Stimulated activated CD4-positive, alpha-beta T cell treated with anti-CD3 and anti-CD28 coated beads, TNF-alpha, amount 100 ng/mL, for 48 hours (primary cell): ENCODE measurements at places on chromosomes 3 and 15.

- DNase-seq: no peak
These were observed 549 bp downstream of the C3orf18 start for GRCh38 chr3:50567011-50567385.

DNA sequence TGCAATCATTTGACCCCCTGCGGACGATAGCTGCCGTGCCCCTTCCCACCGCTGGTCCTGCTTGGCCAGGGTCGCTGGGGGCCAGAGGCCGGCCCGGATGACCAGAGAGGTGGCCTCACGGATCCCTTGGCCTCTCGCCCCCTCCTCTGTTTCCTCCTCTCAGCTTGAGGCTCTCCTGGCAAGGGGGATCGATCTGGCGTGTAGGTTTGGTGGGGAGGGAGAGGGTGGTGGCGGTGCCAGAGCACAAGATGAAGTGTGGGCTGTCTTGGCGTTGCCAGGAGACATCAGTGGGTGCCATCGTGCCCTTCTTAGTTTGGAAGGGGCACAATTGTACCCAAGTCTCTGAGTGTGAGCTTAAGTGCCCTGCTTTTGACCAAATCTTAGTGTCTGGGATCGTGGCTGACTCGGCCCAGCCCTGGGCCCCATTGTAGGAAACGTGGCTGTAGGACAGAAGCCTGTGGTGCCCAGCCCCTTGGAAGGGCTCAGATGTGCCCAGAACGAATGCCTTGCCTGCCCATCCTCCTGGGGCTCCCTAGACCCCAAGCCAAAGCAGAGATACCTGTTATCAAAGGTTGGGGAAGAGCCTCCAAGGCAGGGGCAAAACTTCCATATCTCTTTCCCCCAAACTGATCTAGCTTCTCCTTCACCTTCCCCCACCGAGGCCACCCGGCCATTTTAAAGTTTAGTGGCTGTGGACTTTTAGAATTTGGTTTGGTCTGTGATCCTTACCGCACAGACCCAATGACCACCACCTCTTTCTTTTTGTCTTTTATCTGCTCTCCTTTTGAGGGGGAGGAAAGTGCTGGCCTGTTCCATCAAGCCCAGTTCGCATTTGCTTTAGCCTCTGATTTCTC lies 14.4 kb downstream of the NR2F2 start:
- no peak for DNase-seq

DNA sequence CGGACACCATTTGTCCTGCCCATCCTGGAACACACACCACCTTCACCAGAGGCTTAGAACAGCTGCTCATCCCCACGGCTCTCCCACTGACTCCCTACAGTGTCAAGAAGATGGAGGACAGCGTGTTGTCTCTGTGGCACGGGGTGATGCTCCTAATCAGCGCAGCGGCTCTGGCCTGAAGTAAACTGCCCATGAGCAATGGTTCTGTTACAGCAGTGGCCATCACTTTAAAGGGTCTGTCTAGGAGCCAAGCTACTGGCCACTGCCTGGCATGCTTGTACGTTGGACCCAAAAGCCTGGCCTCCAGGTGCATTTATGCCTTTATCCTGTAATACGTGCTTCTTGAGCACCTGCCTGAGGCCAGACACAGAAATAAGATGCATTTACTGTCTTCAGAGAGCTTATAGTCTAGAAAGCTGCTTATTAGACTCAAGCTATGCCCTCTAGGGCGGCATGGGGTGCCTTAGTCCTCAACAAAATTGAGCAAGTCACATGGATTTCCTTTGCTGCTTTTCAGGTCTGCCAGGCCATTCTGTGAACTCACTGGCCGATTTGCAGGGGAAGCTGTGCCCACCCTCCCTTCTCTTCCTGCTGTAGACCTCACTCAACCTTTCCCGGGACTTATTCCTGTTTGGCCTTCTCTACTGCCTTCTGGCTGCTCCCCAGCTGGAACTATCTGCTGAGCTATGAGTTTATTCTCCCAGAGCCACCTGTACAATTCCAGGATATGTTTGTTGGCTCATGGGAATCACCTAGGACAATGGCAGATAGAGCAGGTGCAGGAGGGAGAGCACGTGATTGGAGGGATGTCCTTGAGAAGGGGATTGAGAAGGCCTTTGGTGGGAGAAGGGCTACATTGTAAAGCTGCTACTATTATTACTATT lies 51.9 kb downstream of the STARD5 start:
- no peak for DNase-seq

GRCh38 chr3:134189849-134190248 lies 60.8 kb downstream of the RYK start:
- no peak for DNase-seq

- no peak for DNase-seq
These were observed 24.0 kb downstream of the LNP1 start for GRCh38 chr3:100425316-100425715.

GRCh38 chr15:62454567-62455172 lies 289.6 kb upstream of the C2CD4B start:
- DNase-seq: no peak

- no peak for DNase-seq
These were observed 156.3 kb downstream of the KBTBD8 start for GRCh38 chr3:67154429-67154828.

- no peak for DNase-seq
These were observed 44.7 kb downstream of the SUCLG2 start for GRCh38 chr3:67609709-67610108.

DNA sequence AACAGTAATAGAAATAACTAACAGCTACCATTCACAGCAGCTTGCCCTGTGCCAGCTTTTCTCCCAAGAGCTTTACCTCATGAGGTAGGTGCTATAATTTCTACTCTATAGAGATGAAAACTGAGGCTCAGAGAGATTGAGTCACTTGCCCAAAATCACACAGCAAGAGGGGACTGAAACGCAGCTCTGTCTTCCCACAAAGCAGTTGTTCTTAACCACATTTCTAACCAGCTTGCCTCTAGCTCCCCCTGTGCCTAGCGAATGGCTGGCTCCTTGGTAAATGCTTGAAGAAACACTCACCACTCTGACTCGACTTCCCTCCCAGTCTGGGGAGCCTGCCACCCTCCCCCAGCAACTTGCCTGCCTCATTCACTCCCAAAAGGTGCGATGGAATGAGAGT lies 15.6 kb upstream of the TMEM40 start:
- no peak for DNase-seq

DNA sequence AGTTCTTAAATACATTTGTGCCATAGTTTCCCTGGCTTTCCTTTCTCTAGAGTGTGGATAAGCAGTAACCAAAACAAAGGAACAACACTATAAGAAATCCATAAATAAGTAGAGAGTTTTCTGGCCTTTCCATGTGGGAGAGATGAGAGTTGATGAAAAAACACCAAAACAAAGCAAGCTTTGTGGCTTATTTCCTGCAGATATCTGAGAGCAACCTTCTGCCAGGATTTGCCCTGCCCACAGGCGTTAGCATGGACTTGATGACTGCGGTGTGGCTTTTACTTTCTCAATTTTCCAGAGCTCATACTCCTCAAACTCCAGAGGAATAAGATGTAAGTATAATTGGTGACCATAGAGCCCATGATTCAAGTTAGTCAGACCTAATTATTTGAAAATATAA lies 194.9 kb downstream of the RAP2B start:
- no peak for DNase-seq

GRCh38 chr3:101379658-101380376 lies 59.4 kb upstream of the IMPG2 start:
- DNase-seq: no peak

DNA sequence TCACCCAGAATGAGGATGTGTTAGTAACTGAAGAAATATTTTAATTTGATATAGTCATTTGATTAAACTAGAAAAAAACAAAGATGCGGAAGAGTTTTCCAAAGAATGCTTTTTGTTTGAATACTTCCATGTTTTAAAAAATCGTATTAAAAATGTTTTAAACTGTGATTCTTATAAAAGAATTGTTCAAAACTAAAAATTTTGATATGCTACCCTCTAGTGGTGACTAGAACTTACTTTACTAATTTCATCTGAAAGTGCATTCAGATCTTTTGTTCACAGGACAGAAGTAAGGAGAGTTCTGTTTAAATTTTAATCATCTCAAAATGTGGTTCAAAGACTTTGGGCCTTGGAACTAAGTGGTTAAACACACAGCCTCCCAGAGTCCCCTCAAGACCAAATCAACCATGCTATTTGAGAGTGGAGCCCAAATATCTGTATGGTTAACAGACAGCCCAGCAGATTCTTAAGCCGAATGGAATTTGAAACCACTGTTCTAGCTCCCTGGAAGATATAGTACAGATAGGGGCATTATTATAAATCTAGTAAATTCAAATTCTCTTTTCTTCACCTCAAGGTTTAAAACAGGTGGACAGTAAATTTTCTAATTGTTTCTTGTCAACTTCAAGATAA lies 45.2 kb upstream of the SYNPR start:
- DNase-seq: no peak

GRCh38 chr15:74841891-74842373 lies 1.0 kb downstream of the ULK3 start:
- DNase-seq: no peak

- no peak for DNase-seq
These were observed 1.9 kb downstream of the GOLIM4 start for GRCh38 chr3:168093790-168094189.

- no peak for DNase-seq
These were observed 155.2 kb upstream of the CGNL1 start for GRCh38 chr15:57221134-57221533.

DNA sequence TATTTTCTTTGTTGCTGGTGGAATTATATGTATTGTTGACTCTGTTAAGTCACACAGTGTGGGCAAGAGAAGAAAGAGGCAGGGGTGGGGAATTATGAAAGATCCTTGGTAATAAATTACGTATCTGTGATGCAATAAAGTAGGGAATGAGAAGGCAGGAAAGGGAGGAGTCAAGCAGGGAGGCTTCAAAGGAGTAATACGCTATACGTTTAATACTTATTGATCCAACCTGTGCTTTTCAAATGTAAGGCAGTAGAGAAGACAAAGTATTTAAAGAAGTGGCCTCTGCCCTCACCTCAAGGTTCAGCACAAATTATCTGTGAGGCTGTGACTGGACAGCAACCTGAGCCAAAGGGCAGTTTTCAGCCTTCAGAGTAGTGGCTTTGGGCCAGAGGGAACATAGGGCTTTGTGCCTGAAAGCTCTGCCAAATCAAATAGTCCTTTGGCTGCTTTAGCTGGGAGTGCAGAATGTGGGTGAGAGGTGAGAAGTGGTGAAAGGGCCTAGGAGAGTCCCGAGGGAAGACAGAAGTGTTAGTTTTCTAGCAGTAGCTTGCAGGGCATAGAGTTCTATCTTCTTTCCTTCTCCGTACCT lies 1.2 kb upstream of the PLIN1 start:
- no peak for DNase-seq

DNA sequence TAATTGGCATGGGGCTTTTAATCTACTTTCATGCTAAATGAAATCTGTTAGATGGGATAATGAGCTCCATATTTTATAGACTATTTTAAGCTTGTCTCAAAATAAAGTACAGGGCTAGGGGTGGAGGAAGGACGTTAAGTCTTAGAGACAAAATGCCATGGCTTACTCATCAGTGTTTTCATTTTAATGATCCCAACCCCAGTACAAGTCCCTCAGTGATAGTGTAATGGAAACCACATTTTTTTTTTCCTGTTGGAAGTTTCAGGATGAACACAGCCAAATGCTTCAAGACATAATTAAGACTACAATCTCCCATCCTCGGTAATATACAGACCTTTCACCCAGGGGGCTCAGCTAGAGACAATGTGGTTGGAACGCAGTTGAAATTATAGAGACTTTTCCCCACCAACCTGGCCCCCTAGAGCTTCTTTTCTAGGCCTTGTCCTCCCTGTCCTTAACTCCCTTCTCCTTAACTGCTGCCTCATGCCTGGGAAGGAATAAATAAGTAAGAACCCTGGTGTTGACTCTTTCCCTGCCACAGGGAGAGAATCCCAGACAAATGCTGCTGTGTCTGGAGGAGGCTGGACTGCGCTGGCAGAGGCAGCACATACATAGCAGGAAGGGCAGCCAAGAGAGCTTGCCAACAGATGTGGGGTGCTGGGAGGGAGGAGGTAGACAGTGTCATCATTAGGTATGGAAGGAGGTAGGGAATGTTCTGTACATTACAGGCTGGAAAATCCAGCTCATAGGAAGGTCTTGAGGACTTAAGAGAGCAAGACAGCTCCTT lies 115.4 kb upstream of the ROPN1 start:
- no peak for DNase-seq

DNA sequence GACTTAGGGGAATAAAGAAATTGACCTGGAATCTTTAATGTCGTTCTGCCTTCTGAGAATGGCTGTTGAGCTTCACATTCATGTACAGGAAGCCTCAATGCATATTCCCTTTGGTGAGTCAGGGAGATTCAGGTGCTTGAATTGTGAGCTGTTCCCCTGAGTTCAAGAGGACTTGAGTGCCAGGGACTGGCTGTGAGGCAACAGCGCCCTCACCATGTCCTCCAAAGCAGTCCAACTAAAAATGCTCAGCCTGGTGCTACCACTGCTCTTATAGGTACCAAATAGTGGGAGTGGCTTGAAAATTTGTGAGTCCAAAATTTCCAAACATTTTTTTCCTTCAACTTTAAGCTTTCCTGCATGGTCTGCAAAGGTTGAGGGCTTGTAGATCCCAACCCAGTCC lies 54.1 kb downstream of the LEO1 start:
- no peak for DNase-seq

- no peak for DNase-seq
These were observed 136.9 kb downstream of the FRMD5 start for GRCh38 chr15:44058126-44058525.

GRCh38 chr15:52439470-52439869 lies 89.2 kb downstream of the MYO5A start:
- DNase-seq: no peak

DNA sequence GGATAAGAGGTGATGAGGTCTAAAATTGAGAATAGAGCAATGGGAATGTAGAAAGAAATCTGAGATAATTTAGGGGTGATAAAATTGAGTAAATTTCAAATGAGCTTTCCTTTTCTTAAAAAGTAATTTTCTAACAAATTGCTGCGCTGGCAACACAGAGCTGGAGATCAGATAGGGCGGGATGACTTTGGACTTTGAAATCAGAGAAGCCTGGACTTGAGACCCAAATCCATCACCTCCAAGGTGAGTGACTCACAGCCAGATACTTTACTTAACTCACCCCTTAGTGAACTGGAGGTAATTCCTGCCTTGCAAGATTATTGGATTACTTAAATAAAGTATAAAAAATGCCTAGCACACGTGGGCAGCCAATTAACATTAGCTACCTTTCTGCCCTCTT lies 80.8 kb downstream of the P2RY1 start:
- no peak for DNase-seq

DNA sequence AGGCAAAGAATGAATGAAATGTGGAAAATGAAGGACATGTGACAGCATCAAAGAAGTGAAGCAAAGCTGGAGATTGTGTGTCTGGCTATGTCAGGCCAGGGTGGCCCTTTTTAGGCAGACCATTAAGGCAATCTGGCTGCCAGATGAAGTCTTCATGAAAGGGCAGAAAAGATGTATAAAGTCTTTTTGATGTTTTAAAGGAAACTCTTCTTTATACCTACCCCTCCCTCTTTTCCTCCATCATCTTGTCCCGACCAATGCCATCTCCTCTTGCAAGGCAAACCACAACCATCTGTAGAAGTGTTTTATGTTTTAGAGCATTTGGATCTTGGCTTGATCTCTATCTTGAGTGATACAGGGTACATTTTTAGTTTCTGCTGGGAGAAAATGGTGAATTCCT lies 259.2 kb downstream of the LSAMP start:
- no peak for DNase-seq

GRCh38 chr3:187970106-187970505 lies 183.9 kb upstream of the LPP start:
- DNase-seq: no peak
